HAP-1 (cell line): ENCODE measurements at places on chromosomes 1 and 21.
A peak's percentile ranks its signal among the peaks of the same experiment; 100 is the strongest.

DNA sequence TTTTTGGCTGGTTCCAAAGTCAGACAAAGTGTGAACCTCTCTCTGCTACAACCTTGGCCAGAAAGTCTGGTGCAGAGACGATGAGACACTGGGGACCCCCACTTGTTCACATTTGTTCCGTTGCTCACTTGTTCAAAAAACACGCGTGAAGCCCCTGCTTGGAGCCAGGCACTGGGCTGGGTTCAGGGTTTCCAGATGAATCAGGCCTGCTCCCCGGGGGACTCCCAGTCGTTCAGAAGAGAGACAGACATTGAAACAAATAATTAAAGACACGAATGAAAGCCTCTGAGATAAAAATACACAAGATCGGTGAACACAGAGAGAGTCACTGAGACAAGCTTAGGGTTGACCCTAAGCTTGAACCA is 101.5 kb upstream of the RUNX3 start:
- no peak for DNase-seq

DNA sequence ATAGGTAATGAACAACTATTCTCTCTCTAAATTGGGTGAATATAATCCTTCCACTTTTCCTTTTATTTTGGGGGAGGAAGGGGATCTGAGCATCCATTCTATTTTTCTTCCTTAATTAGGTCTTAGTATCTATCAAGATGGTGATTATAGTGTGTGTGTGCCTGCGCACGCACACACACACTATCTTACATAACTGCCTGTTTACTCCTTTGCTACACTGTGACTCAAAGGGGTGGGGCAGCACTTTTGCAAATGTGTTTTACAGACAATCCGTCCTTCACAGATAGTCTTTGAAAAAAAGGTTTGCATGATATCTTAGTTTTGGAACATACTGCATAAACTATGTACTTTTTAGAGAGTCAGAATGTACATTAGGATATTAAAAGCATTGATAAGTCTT is 191.5 kb downstream of the SDCCAG8 start:
- no peak for DNase-seq

GRCh38 chr1:66768965-66769364 is 16.7 kb downstream of the DYNLT5 start:
- DNase-seq: no peak

DNA sequence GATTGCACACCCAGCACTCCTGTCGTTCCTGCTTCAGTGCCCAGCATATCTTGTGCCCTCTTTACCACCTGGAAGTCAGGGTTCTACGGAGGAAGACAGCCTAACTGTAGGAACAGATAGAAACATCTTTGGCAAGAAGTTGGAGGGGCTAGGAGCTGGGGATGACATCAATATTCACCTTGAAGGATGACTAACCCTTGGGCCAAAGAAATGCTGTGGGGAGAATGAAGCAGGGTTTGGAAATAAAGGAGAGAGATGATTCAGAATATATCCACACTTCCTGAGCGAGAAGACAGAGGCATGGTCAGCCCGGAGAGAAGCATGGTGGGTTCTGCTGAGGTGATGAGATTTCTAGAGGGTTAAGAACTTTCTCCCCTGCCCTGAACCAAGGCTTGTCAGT is 4.6 kb upstream of the NKAIN1 start:
- DNase-seq: no peak

- DNase-seq: no peak
Observed at GRCh38 chr1:8740034-8740449, 77.4 kb downstream of the RERE start.

GRCh38 chr1:116900471-116901365 is 9.0 kb upstream of the PTGFRN start:
- no peak for DNase-seq

GRCh38 chr1:25623007-25623406 is 6.4 kb downstream of the MAN1C1 start:
- DNase-seq: no peak

- no peak for DNase-seq
Observed at GRCh38 chr1:171901245-171901644, 59.9 kb downstream of the DNM3 start.

GRCh38 chr1:31460027-31460426 is 47.0 kb downstream of the SERINC2 start:
- DNase-seq: no peak

DNA sequence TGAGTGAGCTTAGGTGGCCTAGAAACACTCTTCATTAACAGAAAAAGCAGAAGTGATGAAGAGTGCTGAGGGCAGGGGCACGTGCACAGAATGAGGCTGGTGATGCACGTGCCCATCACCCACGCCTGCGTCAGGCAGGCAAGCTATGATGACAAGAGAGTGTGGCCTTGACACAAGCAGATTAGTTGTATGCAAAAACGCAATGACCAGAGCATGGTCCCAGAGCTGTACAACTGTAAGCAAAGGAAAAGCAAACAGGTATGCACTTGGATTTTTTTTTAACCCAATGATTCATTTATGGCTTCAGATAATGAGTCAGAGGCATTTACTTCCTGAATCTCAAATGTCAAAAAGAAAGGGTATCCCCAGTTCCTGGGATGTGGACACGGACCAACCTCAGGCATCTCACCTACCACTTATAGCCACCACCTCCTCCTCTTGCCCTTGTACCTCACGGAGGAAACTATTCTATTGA is 9.1 kb upstream of the TMEM61 start:
- no peak for DNase-seq

DNA sequence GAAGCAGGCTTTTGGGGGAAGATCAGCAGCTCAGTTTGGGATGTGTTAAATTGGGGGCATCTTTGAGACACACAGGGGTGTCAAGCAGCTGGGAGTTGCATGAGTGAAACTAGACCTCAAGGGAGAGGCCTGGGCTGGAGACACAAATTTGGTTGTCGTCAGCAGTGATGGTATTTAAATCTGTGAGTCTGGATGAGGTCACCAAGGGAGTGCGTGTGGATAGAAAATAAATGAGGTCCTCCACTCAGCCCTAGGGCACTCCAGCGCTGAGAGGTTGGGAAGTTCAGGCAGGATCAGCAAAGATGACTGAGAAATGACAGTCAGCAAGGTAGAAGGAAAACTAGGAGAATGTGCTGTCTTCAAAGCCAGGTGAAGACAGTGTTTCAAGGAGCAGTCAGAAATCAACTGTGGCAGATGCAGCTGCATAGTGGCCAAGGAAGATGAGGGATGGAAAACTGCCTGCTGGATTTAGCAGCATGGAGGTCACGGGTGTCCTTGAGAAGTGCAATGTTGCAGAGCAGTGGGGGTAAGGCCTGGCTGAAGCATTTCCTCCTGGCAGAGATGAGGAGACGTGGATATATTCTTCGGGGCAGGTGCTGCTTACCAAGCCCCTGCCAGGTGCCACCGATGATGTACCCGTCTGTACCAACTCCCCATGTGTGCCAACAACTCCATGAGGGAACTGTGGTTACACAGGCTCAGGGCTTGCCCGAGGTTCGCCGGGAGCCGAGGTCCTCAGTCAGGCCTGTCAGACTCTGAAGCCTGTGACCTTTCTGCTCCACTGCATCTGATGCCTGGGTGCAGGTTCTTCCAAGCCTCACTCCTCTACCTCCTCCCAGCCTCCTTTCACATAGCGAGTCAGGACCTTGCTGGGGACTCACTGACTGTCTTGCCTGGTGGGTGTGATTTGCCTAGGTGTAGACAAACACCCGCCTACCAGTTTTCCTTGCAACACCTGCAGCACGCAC is 11.3 kb downstream of the MAP7D1 start:
- DNase-seq: no peak

DNA sequence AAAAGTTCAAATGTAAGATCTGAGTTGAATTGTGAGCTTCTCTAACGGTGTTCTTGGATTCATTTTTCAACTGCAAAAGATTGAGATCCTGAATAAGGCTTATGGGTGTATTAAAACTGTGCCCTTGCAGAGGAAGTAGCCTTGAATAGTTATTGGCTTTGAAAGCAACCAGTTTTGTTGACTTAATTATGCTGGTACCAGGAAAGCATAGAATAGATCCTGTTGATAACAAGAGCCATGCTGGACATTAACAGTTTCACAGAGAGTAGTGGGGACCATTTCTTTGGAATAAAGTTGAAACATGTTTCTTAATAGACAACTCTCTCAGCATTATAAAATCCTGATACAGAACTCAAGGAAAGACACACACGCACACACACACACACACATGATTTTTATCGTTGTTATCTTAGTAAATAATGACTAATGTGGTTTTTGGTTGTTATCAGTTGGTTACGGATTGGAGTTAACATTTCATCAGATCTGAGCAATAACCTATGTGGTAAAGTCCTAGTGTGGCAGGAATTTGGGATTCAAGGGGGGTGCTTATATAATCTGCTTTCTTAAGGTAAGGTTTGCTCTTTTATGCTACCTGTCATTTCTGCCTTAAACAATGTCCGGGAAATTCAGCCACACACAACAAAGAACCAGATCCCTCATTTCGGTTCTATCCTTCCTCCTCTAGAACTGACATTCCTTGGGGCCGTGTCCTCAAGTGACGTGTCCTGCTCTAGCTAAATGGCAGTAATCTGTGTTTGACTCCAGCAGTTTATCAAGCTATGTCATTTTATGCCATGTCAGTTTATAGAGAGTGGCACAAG is 330.9 kb downstream of the CHRM3 start:
- DNase-seq: no peak

DNA sequence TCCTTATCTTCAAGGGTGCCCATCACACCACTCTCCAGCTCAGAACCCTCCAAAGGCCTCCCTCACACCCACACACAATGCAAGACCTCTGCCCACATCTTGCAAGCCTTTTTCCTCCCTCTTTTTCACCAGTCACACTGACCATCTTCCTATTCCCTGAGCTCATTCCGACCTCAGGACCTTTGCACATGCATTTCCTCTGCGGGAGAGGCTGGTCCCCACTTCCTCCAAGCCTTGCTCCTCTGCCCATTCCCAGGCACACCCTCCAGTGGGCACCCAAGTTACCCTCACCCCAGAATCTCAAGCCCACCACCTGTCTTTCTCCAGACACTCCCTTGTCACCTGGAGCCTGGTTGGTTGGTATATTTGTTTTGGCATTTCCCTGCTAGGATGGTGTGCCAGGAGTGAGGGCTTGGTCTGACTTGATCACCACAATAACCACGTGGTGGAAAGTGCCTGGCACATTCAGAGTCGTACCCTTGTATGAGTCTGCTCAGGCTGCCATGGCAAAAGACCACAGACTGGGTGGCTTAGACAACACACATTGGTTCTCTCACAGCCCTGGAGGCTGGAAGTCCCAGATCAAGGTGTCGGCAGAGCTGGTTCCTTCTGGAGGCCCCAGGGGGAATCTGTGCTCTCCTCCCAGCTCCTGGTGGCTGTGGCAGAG is 13.2 kb downstream of the MX2 start:
- no peak for DNase-seq

DNA sequence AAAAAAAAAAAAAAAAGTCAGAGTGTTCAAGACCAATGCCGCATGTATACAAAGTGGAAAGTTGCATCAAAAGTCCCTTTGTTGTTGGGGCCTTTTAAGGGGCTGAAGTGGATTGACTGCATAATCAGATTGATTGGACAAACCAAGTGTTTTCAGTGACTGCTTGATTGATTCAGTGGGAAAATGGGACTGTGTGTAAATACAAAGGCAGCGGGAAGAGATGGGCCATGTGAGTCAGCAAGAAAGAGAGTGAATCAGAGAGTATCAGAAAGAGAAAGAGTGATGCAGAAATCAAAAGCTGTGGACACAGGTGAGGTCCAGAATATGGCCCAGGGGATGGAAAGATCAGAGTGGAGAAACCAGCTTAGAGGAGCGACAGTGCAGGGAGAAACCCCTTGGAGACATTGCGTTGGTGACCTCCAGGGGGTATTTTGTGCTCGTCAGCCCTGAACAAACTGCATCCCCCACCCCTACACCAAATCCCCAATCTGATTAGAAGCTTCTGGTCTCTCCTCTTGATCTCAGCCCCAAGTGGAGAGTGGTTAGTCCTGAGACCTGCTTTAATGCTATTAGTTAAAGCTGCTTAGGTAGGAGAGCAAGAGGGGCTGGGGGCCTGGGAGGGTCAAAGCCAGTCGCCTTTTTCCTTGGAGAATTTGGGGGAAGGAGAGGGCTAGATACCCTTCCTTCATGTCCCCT is 5.1 kb upstream of the ETV3L start:
- no peak for DNase-seq

DNA sequence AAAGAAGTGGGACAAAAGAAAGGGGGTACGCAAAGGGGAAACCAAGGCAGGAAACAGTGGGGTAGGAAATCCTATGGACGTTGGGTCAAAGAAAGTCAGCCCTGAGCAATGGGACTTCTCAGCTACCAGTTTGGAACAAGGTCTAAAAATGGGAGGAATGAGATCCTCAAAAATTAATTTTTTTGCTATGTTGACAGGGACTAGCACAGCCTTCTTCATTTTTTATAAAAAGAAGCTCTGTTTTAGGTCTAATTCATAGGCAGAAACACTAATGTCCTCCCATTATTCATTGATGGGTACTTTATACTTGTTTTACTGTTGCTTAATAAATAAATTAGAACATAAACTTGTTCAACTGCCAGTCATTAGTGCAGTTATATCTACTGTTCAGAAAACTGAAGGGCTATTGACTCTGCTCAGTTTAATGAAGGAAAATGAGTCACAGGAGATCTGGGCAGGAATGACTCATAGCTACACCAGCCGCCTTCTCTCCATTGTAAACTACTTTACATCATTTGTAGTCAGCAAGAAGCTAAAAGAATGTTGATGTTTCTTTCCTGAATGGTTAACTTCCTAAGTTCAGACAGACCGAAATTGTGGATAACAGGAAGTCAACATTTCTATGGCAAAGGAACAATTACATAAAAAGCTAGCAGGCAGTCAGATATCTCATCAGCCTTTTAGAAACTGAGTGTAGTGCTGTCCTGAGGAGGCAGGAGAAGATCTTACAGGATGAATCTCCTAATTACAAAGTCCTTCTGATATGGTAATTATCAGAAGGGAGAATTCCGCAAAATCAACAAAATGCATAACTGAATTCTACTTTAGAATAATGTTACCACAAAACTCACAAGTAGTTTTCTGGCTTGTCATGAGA is 356.4 kb upstream of the PKN2 start:
- DNase-seq: peak; percentile 36

DNA sequence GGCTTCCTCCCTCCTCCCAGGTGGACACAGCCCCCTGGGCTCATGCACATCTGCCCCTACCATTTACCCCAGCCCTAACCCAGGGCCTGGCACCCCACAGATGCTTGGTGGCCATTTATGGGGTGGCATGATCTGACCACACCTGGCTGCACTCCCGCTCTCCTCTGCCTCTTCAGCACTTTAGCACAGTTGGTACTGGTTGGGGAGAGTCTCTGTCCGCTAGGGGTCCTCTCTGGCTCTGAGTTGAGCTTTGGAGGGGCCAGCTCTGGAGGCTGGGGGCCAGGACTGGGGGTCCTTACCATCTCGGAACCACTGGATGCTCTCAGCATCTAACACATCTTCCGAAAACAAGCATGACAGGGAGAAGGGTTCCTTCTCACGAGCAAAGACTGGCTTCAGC is 17.4 kb downstream of the MYOM3 start:
- DNase-seq: no peak

GRCh38 chr1:159014851-159015250 is 5.1 kb downstream of the IFI16 start:
- no peak for DNase-seq

- no peak for DNase-seq
Observed at GRCh38 chr21:34695434-34695833, 26.6 kb downstream of the CLIC6 start.

DNA sequence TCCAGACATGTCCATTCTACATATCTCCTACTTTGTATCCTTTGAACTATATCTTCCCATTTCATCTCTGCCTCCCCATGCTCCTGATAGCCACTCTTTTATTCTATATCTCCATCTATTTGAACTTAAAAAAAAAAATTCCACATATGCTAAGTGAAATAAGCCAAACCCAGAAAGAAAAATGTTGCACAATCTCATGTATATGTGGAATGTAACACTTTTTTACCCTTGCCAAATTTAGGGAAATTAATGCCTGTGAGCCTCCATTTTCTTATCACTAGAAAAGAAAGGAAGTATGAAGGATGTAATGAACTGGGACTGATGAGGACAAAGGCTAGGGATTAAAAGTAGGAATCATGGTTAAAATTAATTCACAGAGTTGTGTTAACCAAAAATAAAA is 53.5 kb downstream of the RGS13 start:
- no peak for DNase-seq
